Chondrocyte (in vitro differentiated cells): ENCODE measurements at places on chromosomes 4 and X. TPM values are rescaled to one million over a fixed set of nuclear protein-coding genes. Genes with fewer than 3 reads are reported as not detected.
A peak's percentile ranks its signal among the peaks of the same experiment; 100 is the strongest.

The PDGFC gene
- total RNA-seq, result 70.0 to 131 TPM (median 70.9 TPM) in 3 replicates

The MAGEE2 gene
- not detected in 3 replicates for total RNA-seq

The CASK gene
- 39.5 to 44.9 TPM (median 40.8 TPM) in 3 replicates for total RNA-seq

The SLC26A1 gene
- total RNA-seq, result 0.72 to 1.6 TPM (median 0.75 TPM) in 3 replicates

The PNMA6A gene
- 0.97 to 5.9 TPM (median 4.7 TPM) in 3 replicates for total RNA-seq

The PCDH10 gene
- 30.2 to 69.6 TPM (median 30.5 TPM) in 3 replicates for total RNA-seq

DNA sequence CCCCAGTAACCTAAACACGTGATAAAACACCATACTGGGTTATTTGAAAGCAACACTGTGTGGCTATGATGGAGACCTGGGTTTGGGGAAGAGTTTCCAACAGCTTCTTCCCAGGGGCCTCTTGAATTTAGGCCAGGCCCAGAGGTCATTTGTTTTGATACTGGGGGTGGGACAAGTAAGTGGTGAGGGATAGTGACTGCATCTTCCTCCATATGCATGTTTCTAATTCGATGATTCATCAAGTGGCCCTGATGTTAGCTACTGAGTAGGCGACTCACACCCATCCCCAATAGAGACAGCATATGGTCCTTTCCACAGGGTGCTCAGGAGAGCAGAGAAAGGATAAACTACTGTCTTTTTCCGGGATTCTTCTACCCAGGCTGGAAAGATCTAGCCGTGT lies 2.7 kb downstream of the NDP start:
- peak overlapping the region; percentile 32 for H3K27ac ChIP-seq
- peaks cover 5% of the 10 kb centered on the region for H3K27me3 ChIP-seq
- H3K4me1 ChIP-seq, result peaks cover 18% of the 10 kb centered on the region
- H3K36me3 ChIP-seq, result no peaks in the 10 kb centered on the region
- no peak overlapping the region for H3K4me3 ChIP-seq

DNA sequence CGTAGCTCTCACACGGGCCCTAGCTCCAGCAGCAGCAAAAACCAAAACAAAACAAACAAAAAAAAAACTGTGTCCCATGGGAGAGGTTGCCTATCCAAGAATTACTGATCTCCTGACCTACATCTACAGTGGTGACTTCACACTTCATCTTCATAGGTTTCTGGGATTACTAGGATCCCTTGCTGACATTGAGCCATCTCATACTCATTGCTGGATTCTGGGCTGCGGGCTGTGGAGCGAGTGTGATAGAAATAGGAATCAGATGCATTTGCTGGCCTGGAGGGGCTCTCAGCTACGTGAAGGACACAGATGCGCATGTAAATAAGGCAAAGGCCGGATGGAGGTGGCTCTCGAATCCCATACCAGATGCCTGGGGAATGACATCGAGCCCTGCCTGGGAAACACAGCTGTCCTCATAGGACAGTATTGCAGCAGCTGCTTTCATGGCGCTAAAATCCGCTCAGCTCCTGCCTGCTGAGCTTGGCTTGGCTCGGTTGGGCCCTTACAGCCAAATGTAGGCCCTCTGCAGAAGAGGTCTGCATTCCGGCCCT lies 41.7 kb downstream of the CNGA2 start:
- H3K4me1 ChIP-seq, result no peaks in the 10 kb centered on the region
- no peak for DNase-seq
- no peak overlapping the region for H3K27ac ChIP-seq

DNA sequence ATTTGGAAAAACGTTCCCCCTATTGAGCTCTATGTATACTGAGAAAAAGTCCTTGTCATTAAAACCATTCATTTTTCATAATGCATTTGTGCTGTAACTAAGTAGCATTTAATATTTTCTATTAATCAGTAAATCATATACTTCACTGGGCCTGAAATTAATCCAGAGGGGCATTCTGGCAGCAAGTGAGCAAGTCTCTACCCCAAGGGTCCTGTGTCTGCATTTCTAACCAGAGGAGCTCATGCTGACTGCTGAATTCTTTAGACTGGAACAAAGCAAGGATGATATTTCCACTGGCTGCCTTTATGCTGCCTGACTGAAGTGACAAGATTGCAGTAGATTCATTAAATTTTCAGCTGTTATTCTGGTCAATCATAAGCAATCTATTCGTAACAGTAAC lies 246.5 kb downstream of the SLITRK2 start:
- H3K27ac ChIP-seq, result no peak overlapping the region
- no peak overlapping the region for H3K4me3 ChIP-seq
- H3K27me3 ChIP-seq, result no peaks in the 10 kb centered on the region
- no peaks in the 10 kb centered on the region for H3K4me1 ChIP-seq

GRCh38 chr4:66178906-66179305 lies 508.6 kb upstream of the EPHA5 start:
- H3K27ac ChIP-seq, result peak overlapping the region; percentile 94
- H3K27me3 ChIP-seq, result no peaks in the 10 kb centered on the region
- H3K36me3 ChIP-seq, result no peaks in the 10 kb centered on the region
- peaks cover 22% of the 10 kb centered on the region for H3K4me1 ChIP-seq
- DNase-seq, result no peak

GRCh38 chrX:79400623-79401022 lies 33.5 kb upstream of the ITM2A start:
- H3K4me3 ChIP-seq, result no peak overlapping the region
- no peaks in the 10 kb centered on the region for H3K27me3 ChIP-seq
- no peak overlapping the region for H3K27ac ChIP-seq
- no peaks in the 10 kb centered on the region for H3K4me1 ChIP-seq

GRCh38 chrX:20355187-20355586 lies 88.5 kb upstream of the RPS6KA3 start:
- no peaks in the 10 kb centered on the region for H3K27me3 ChIP-seq
- H3K27ac ChIP-seq, result no peak overlapping the region
- no peaks in the 10 kb centered on the region for H3K36me3 ChIP-seq
- H3K4me1 ChIP-seq, result no peaks in the 10 kb centered on the region

DNA sequence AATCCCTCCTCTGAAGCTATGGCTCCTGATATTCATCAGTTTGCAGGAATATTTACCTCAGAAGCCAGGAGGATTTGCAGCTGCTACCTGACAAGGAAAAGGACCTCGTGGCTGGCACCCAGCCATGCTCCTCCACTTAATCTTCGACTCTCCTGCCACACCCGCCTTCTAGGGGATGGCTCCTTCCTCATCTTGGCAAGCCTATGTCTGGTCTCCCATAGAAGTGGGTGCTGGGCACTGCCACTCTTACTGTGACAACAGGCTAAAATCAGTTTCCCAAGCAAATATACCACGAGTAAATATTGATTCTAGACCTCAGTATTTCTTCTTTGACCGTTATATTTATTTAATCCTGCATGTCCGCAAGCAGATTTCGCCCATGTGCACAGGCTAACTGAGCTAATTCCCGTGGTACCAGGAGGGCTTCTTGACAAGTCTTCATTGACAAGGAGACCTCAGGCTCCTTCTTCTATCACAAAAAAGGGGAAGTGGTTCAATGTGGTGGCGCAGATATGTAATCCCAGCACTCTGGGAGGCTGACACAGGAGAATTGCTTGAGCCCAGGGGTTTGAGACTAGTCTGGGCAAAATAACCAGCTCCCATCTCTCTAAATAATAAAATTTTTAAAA lies 52.6 kb upstream of the DCTD start:
- H3K27me3 ChIP-seq, result no peaks in the 10 kb centered on the region
- peaks cover 9% of the 10 kb centered on the region for H3K4me1 ChIP-seq
- peaks cover 3% of the 10 kb centered on the region for H3K36me3 ChIP-seq
- no peak for DNase-seq
- H3K27ac ChIP-seq, result no peak overlapping the region
- H3K4me3 ChIP-seq, result no peak overlapping the region

- no peak overlapping the region for H3K4me3 ChIP-seq
- peaks cover 8% of the 10 kb centered on the region for H3K4me1 ChIP-seq
- no peaks in the 10 kb centered on the region for H3K27me3 ChIP-seq
- DNase-seq, result no peak
- no peak overlapping the region for H3K27ac ChIP-seq
Measured at GRCh38 chrX:112614640-112615039, 65.1 kb downstream of the LHFPL1 start.

DNA sequence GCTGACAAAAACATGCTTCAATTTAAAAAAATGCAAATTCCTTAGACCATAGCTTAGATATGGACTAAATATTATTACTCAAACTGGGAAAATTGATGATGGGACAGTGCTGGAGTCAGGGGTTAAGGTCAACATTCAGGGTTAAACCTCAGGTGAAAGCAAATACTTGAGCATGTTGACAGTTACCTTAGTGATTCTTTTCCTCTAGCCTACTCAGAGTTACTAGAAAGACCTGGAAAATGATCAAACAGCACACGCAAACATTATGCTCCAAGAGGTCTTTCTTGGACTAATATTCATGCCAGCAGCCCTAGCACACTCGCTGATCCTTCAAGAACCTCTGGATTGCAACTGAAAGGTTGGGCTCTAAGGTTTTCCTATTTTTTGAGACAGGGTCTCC lies 10.8 kb downstream of the IGFBP7 start:
- H3K36me3 ChIP-seq, result peaks cover 50% of the 10 kb centered on the region
- DNase-seq, result no peak
- peaks cover 97% of the 10 kb centered on the region for H3K4me1 ChIP-seq
- H3K4me3 ChIP-seq, result peak overlapping the region; percentile 29
